Renal pelvis (tissue), 12 donors: ENCODE measurements at places on chromosomes 2 and 18. TPM values are rescaled to one million over a fixed set of nuclear protein-coding genes. Genes with fewer than 3 reads are reported as not detected.

- no peak for DNase-seq
Measured at GRCh38 chr2:71700658-71701397, 247.5 kb downstream of the DYSF start.

DNA sequence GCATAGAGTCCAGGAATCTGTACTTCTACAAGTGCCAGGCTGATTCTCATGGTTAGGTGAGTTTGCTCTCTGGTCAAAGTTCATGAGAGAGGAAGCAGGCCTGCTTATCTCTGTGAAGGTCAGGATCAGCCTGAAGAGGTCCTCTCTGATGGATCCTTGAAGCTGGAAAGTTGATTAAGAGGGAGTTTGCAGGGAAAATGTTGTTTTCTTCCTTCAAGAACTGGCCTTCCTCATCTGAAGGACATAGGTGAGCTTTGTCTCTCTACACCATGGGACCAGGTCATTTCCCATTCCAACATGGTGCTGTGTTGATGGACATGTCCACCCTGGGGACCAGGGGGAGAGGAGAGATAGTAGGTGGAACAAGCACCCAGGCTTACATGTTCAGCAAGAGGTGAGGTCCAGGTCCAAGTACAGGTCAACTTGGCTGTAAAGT is 14.9 kb downstream of the CCL20 start:
- DNase-seq: no peak

- no peak for DNase-seq
Measured at GRCh38 chr2:59804732-59805131, 748.7 kb downstream of the BCL11A start.

CACNB4 gene
- polyA plus RNA-seq: 9.5 TPM

DNA sequence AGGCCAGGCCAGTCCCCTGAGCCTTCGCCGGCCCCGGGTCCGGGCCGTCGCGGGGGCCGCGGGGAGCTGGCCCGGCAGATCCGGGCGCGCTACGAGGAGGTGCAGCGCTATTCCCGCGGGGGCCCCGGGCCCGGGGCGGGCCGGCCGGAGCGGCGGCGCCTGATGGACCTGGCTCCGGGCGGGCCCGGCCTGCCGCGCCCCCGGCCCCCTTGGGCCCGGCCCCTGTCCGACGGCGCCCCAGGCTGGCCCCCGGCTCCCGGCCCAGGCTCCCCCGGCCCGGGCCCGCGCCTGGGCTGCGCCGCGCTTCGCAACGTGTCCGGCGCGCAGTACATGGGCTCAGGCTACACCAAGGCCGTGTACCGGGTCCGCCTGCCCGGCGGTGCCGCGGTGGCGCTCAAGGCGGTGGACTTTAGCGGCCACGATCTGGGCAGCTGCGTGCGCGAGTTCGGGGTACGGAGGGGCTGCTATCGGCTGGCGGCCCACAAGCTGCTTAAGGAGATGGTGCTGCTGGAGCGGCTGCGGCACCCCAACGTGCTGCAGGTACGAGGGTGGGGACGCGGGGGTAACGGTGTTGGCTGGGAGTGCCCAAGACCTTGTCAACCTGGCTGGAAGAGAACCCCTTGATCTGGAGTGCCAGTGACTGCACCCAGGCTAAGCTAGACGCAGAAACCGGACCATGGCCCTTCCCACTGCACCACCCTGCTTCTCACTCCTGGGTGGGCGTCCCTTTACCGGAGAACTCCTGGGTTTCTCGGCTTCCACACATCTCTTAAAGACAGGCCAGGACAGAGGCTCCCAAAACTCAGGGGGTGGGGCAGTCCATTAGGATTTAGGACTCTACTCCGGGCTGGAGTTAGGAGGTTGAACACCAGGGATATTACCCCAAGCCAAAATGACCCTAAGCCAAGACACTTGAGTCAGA is 739 bp downstream of the PKDCC start:
- no peak for DNase-seq

- no peak for DNase-seq
Measured at GRCh38 chr2:227179988-227180685, 15.7 kb downstream of the COL4A3 start.

GRCh38 chr2:97695744-97696143 is 17.6 kb upstream of the ZAP70 start:
- no peak for DNase-seq

GRCh38 chr2:150126839-150127238 is 360.6 kb downstream of the RND3 start:
- DNase-seq: no peak

NEDD4L gene
- polyA plus RNA-seq: 103 TPM

DNA sequence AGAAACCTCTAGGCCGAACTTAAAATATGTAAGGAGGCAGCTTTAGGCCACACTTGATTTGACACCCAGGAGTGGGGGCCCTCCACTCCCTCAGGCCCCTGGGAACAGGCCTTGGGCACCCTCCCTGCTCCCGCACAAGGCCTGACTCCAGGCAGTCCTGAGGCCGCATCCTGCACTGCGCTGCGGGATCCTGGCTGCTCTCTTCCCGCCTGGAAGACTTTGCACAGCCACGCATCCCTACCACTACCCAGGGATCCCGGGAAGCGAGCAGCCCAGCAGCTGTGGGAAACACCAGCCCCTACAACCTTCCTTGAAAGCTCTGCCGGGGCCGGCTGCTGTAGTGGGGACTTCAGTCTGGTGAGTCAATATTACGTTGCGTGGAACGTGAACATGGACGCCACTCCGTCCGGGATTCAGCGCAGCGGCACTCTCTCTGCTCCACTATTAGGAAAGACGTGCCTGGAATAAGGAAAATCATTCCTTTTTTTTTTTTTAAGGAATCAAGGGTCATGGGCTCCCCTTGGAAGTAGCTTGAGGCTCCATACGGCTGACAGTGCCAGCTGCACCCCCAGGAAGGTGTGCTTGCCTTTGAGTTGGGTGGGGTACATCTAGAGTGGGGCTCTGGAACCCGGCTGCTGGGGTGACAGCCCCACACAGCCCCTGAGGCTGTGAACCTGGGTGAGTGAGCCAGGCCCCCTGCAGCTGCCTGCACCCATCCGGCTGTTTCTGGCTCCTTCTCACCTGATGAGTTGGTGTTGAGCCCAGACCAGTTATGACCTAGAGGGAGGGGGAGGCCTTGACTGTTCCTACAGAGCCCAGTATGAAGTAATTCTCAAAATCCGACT is 119.2 kb upstream of the TMEM18 start:
- no peak for DNase-seq

DNA sequence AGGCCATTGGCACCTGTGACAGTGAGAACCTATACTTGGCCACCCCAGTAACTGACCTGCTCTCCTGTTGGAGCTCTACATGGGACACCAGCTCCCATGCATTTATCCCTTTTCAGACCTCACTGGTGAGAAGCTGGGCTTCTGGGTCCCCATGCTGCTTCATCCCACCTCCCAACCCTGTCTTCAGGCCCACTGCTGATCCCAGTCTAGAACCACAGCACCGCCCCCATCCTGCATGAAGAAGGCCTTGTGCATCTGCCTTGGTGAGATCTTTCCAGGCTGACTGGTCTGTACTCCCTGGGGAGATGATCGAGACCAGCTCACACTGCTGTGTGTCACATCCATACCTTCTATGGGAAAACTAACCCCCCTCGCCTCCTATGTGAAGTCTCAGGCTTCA is 22.7 kb downstream of the TTC32 start:
- no peak for DNase-seq

SCG2 gene
- 0.40 TPM for polyA plus RNA-seq

GRCh38 chr18:69401226-69401971 is 711 bp downstream of the DOK6 start:
- peak; percentile 23 for DNase-seq

TMEM178A gene
- 85.0 TPM for polyA plus RNA-seq

NMS gene
- polyA plus RNA-seq: not detected
